ENCODE measurements at places on chromosomes 2 and 18.

GRCh38 chr18:77068321-77069312 lies 64.0 kb downstream of the MBP start:
- no peak for DNase-seq

DNA sequence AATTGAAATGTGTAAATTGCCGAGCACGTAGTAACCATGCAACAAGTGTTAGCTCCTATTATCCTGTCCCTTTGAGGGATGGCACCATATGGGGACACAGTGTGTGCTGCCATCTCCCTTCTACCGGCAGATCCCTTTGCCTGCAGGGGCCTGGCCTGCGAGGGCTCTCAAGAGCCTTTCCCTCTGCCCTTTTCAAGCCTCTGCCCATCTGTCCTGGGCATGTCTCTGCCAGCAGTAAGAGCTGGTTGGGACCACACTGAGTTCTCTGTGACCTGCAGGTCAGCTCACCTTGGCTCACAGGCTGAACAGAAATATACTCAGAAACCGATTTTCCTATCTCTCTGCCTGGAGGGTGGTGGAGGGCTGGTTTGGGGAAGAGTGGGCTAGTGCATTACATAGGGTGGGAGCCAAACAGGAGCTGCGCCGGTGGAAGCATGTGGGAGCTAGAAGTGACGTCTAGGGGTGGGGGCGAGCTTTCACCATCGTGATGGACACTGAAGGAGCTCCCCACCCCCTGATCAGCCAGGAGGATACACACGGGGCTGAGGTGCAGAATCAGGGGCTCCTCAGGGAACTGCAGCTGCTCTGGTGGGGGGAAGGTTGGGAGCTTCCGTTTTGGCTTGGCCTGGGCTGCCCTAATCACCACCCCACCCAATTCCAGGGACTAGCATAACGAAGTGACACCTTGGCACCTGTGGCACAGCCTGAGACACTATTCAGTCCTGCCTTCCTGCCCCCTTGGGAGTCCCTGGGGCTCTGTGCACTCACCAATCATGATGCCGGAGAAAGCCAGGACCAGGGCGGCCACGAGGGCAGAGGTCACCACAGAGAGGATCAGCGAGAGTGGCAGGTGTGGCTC lies 109.7 kb downstream of the CLIP4 start:
- DNase-seq = no peak

GRCh38 chr18:61546590-61546989 lies 213.4 kb downstream of the CDH20 start:
- DNase-seq = no peak

DNA sequence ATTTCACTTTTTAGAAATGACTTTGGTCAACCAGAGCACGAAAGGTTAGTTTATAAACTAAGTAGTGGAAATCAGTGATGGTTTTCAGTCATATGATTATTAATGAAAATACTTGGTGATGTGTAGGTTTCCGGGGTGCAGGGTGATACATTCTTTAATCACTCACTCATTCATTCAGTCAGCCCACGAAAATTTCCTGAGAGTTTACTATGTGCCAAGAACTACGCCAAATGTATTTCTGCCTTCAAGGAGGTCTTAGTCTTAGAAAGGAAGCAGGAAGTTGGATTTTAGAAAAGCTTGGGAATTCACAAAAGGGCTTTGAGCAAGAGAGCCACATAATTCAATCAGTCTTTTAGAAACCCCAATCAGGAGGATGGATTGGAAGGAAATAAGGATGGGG lies 543.6 kb downstream of the PLCL1 start:
- no peak for DNase-seq

DNA sequence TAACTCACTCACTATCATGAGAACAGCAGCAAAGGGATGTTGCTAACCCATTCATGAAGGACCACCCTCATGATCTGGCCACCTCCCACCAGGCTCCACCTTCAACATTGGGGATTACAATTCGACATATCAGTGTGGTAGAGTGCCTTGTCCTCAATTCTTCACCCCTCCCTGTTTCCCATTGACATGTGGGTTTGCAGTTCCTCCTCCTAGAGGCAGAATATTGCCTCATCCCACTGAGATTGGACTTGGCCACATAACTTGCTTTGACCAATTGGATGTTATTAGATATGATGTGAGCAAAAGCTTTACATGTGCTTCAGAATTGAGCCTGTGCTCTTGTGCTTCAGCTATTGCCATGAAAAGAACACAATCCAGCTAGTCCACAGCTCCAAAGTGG lies 217.0 kb upstream of the CXCR4 start:
- DNase-seq = no peak

DNA sequence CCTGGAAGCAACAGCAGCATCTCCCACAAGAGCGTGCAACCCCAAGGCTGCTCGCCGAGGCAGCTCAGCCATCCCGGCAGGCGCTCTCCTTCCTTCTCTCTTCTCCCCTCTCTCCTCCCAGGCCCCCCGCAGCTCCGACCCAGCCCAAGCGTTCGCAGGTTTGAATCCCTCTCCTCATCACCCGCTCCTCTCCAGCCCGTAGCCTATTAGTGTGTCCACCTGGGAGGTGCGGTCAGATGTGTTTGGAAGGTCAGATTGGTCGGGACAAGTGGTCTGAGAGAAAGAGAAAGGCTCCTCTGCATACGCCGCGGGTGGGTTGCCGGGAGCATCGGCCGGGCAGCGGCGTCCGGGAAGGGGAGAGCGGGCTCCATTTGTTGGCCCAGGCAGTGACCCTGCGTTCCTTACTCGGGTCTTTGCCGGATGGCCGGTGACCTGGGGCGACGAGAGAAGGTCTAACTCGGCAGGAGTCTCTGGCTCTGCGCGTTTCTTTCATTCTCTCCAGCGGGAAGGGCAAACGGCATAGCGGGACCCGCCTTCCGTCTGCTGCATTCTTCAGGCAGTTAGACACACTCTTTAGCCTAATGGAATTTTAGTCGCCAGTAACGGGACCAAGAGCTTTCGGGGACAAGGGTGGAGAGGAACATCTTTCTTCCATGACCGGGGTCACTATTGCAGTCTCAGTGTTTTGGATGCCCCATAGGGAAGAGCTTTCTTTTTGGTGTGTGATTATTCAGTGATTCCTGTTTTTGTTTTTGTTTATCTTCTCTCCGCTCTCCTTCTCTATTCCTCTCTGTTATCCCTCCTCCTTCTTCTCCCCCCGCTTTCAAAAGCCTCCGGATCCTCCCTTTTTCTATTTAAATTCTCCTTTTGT lies 1.1 kb upstream of the TMEFF2 start:
- DNase-seq = no peak

DNA sequence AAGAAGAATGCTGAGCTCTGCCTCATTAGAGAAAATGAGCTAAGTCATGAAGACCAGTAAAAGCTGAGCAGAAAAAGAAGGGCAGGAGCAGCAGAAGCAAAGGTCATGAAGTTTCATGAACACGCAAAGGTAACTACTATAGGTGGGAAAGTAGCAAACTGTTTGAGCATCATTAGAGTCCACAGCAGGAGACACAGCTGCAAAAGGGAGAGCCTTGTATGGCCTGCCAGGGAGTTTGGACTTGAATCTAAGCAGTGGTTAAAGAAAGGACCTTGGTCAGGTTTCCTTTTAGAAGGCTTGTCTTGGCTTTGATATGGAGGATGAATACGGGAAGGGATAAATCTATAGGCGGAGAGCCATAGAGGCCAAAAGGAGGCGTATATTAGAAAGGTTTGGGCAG lies 34.0 kb downstream of the DAPL1 start:
- no peak for DNase-seq

- no peak for DNase-seq
Measured at GRCh38 chr2:28135324-28135723, 244.8 kb downstream of the BABAM2 start.

GRCh38 chr18:37537868-37538525 lies 27.6 kb downstream of the CELF4 start:
- DNase-seq = no peak

- no peak for DNase-seq
Measured at GRCh38 chr2:107591561-107592279, 235.0 kb upstream of the RGPD4 start.

DNA sequence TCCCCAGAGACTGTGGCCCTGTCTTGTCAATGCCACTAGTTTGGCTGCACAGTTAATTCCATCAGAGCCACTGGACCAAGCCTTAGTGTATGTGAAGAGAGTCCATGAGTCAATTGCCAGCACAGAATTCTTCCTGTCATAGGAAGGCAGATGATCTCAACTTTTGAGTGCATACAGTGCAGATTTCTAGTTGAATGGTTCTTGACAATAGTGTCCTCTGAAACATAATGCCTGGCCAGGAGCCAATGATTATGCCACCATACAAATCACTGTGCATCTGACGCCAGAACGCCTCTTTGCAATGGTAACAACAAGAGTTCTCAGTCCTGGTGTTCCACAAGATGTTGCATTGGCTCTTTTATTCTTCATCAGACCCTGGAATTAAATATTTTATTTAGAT lies 7.1 kb downstream of the NEUROD1 start:
- DNase-seq = no peak

DNA sequence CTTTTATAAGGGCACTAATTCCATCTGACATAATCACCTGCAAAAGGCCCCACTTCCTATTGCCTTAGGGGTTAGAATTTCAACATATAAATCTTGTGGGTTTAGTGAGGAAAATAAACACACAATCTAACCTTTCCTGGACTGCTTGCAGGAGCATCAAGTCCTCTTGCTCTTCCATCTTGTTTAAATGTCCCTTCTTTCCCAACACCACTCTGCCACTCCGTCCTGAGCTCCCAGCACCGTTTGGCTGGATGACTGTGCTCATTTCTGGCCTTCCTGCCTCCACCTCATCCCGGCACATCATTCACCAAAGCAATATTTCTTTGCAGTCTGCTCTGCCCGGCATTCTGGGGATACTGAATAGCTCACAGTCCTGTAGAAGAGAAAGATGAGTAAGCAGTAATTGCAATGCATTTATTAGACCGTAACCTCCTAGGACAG lies 247.8 kb downstream of the BCL2 start:
- no peak for DNase-seq

DNA sequence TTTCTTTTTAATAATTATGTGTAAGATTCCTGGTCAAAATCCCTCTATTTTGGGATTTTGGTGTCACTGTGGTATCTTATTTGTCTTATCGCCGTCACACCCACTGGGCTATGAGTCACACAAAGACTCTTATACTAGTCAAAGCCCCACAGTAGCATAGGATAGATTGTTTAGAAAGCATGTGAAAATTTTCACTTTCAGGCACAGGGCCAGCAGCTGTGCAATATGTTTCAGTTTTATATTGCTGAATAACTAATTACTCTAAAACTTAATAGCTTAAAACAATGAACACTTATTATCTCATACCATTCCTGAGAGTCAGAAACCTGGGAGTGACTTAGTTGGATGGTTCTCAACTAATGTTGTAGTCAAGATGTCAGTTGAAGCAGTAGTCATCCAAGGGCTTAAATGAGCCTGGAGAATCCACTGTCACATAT lies 24.0 kb downstream of the CFAP210 start:
- DNase-seq = no peak

- no peak for DNase-seq
Measured at GRCh38 chr2:11866358-11867335, 120.2 kb downstream of the LPIN1 start.

DNA sequence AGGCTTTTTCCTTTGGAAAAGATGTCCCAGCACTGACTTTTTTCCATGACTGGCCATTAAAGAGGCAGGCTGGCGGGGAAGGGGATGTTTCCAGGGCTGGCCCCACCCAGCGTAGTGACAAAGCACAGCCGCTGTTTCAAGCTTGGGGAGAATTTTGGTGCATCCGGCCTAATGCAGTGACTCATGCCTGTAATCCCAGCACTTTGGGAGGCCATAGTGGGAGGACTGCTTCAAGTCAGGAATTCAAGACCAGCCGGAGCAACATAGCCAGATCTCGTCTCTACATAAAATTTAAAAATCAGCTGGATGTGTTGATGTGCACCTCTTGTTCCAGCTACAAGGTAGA lies 78.0 kb upstream of the SH3BP4 start:
- DNase-seq = no peak

DNA sequence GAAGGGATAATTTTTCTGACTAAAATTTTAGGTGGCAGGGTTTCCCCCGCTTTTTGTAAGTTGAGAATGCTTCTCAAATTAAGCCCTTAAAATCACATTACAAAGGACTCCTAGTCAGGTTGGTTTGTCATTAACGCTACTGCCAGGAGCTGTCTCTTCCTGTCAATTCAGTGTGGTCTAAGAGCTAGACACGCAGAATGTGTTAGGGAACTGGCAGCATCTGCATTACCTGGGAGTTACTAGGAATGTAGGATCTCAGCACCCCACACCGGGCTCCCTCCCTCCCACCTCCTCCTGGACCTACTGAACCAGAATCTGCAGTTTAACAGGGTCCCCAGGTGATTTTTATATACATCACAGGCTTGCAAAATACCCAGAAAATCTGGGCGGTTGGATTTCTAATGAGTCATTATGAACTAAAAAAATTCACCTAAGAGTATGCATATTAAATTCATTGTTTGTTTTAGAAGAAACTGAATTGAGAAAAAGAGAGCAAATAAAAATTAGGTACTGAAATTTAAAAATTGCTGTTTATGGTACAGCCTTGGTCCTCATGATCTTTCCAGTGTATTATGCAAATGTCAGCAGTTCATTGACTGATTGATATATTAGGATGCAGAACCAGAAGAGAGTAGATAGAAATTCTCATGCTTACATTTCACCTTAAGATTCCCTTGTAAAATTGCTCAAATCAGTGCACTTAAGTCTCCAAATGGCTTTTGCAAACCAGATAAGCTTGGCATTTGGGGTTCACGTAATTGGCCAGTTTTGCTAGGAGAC lies 130.9 kb upstream of the ITGA6 start:
- no peak for DNase-seq

DNA sequence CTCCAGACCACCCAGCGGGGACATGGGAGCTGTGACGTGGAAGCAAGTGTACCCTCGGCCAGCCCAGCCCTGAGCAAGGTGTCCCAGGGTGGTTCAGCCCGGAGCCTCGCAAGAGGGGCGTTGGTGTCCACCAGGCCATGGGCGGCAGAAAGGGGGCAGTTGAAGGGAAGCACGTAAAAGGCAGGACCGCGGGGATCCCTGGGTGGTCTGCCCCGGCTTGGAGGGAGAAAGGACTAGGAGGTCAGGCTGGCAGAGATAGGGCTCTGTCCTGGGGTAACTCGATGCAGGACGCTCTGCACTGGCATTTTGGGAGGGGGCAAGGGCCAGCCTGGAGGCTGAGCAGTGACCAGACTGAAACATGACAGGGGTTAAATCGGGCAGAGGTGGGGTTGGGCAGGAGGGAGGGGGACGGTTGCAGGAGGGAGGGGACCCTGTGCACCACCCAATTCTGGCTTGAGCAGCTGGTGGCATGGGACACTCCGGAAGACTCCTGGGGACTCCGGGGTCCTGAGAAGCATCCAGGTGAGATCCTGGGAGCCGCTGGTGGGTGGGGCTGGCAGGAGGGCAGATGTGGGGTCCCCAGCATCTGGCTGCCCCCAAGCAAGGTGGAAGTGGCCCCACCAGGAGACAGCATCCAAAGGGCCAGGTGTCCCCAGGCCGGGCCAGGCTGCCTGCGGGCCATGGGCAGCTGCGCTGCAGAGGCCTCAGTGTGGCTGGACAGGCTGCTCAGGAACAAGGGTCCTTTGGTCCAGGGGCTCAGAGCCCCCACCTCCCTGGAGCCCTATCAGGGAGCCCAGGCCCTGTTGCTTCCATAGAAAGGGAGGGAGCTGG lies 46.8 kb upstream of the GPC1 start:
- DNase-seq = no peak

All from stimulated activated CD4-positive, alpha-beta T cell treated with anti-CD3 and anti-CD28 coated beads, Interleukin-1b, Interleukin-23, amount 100 ng/mL, for 1 hour (primary cell).